ENCODE measurements at places on chromosomes 12 and 14.

DNA sequence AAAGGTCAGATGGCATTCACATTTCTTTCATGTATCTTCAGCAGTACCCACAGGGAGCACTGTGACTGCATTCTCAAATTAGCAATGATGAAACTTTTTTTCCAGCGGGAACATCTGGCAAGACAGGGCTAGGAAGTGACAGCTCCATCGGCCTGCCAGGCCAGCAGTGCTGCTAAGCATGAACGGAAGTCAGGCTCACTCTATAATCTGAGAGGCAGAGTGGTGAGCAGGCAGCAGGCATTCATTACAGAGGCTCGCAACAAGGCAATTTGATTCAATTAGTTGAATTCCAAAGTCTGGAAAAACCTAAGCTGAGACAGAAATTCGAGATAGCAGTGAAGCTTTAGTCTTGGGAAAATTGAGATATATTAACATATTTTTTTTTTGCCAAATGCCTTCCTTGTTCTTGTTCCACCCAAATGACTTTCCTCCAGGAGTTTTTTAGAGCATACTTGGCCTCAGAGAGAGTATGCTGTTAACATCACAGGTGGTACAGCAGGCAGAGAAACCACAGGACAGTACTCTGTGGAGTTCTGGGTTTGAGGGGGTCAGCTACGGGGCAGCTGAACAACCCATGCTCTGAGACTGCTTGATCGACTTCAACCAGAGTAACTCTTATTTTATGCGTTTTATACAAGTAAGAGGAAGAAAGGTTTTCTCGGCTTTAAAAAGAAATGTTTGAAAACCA, 414.9 kb downstream of the APAF1 start:
- no peak for DNase-seq

DNA sequence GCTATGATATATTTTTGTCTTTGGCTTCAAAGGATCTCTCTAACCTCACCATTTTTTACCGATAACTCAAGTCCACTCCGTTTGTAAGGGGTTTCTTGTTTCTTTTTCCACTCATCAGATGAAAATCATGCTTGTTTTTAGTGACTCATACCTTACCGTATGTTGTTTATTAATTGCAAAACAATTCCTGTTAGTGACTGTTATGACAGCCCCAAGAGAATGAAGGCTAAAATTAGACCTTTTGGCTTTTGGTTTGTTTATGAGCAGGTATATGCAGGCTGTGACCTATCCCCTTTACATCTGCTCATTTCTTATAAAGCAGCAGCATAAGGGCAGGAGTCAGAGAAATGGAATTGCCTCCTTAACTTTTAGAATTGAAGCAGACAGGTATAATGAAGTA, 319.8 kb downstream of the CEP128 start:
- DNase-seq = no peak

GRCh38 chr12:100243137-100243536, 23.7 kb downstream of the DEPDC4 start:
- no peak for DNase-seq

DNA sequence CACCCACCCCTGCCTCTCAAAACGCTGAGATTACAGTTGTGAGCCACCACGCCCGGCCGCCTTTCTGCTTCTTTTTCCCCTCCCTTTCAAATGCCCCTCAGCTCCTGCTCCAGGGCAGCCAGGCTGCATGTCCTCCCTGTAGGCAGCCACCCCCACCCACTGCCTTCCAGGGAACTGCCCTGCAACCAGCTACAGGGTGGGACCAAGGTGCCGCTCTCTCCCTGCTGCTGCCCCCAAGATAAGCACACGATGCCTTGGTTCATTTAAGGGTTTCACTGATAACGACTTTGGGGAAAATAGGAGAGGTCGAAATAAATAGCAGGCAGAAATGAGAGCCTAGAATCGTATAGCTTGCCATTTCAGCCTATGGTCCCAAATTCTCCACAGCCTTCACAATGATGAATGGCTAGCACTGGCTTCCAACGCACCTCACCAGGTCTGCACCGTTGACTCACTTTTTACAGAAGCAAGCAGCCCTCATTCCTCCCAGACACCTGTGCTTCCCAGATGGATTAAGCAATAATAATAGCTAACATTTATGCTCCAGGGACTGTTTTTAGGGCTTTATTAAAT, 40.7 kb downstream of the ATG14 start:
- no peak for DNase-seq

GRCh38 chr12:46084666-46085631, 94.6 kb upstream of the SCAF11 start:
- no peak for DNase-seq

- DNase-seq = no peak
Measured at GRCh38 chr14:105328678-105329390, 14.3 kb downstream of the PACS2 start.

- no peak for DNase-seq
Measured at GRCh38 chr12:132310181-132311040, 19.0 kb downstream of the GALNT9 start.

GRCh38 chr14:77276959-77277358, 6.0 kb upstream of the NGB start:
- no peak for DNase-seq

DNA sequence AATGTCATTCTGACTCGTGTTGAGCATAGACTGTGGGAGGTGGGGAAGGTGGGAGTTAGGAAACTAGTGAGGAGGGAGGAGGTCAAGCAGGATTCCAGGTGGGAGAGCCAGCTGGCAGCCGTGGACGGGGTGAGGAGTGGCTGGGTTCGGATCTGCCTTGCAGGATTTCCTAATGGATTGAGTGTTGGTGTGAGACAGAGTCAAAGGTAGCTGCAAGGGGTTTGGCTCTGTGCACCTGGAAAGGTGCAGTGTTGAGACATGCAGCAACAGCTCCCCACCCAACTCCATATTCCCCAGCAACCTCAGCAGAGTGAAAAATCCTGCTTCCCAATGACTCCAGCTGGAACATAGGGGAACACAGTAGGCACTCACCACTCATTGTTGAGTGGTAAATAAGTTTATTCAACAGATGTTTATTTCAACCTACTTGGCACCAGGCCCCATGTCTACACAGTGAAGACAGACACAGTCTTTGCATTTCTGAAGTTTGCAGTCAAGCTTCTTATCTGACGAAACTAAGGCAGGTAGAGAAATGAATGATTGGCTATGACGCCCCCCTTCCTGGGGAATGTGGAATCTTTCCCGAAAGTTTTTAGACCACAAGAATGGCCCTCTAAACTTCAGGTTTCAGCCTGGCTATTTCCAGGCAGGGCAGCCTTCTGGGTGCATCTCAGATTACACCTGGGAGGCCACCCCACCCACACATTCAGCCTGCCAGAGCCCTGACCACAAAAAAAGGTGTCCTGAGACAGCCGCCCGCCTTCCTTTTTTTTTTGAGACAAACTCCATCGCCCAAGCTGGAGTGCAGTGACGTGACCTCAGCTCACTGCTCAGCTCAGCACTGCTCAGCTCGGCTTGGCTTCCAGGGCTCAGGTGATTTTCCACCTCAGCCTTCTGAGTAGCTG, 37.9 kb upstream of the PLEKHG6 start:
- no peak for DNase-seq

DNA sequence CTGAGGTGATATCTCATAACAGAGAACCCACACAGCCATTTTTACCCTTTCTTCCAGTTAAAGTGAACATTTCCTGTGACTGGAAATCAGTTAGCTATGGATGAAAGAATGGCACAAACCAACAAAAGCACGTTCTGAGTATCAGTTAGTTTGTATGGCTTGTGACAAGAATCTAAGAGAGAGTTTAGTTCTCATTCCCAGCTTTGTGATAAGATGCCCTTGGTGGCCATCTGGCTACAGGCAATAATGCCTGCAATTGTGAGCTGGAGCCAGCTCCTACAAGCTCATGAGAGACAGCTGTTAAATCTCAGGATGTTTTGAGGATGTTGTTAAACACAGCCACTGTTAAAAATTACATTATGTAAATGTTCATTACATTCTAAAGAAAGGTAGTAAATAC, 122.0 kb upstream of the FRMD6 start:
- DNase-seq = no peak

DNA sequence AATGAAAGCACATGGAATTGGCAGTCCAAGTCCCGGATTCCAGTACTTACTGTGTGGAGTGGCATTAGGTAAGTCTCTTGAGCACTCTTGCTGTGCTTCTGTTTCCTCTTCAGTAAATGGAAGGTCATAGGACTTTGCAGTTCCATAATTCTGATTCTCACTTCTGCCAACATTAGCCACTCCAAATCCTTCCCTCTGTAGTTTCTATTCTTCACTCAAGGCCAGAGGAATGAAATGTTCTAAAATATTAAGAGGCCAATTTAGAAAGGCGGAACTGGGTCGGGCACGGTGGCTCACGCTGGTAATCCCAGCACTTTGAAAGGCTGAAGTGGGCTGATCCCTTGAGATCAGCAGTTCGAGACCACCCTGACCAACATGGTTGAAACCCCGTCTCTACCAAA, 19.8 kb upstream of the SLC5A8 start:
- DNase-seq = no peak

DNA sequence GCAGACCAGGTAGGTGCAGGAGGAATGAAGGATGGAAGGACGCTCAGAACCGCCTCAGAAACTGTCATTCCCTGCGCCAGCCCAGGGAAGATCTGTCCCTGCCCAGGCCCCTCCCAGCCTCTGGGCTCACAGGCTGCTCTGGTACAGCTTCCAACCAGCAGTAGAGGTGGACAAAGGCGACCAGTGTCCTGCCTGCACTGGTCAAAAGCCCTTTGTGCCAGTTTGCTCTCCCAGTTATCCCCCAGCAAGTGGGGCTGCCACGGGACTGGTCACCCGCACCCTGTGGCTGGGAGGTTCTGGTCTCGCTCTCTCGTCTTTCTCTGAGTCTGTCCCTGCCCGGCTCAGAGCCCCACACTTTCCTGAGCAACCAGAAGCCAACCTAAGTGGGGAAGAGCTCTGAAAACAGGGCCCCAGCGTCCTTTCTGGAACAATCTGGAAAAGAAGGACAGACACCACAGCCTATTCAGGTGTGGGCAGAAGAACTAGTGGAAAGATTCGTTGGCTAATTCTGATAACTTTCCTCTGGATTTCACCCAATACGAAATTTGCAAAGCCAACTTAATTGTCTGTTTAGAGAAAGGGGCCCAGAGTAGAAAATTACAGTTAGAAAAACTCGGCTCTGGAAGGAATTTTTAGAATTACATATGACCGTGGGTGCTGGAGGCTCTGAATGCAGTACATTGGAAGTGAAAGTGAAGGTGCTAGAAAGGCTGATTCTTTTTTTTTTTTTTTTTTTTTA, 21.7 kb downstream of the SNRNP35 start:
- DNase-seq = no peak

DNA sequence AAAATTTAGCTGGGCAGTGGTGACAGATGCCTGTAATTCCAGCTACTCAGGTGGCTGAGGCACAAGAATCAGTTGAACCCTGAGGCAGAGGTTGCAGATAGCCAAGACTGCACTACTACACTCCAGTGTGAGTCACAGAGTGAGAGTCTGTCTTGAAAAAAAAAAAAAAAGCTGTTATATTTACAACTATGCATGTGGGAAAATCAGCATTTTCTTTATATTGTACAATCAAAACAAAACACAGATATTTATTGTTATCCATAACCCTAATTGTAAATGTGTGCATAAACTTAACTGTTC, 12.5 kb downstream of the C1R start:
- no peak for DNase-seq

DNA sequence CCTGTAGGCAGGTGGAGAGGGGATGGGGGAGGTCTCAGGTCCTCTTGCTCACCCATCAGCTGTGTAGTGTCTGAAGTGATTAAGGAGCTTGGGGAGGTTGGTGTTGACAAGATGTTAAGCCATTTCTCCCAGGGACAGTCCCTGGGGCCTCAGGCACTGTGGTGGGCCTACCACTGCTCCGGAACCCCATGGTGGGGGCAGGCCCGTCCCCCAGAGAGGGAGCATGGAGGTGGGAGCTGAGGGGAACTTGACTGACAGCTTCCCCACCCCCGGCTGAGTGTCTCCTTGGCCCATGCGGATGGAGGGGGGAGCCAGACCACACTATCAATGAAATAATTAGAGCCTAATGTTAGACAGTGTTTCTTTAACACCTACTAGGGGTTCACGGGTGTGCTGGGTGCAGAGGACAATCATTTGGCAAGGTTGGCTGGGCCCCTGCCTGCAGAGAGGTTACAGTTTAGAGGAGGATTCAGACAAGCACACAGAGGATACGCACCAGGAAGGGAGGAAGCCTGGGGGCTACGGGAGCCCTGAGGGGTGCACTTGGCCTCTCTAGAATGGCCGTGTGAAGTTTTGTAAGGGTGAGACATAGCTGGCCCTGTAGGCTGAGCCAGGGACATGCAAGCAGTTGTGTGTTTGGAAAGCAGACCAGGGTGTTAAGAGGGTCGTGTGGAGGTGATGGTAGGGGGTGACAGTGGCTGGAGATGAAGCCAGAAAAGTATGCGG, 19.3 kb upstream of the KRT80 start:
- DNase-seq = no peak

DNA sequence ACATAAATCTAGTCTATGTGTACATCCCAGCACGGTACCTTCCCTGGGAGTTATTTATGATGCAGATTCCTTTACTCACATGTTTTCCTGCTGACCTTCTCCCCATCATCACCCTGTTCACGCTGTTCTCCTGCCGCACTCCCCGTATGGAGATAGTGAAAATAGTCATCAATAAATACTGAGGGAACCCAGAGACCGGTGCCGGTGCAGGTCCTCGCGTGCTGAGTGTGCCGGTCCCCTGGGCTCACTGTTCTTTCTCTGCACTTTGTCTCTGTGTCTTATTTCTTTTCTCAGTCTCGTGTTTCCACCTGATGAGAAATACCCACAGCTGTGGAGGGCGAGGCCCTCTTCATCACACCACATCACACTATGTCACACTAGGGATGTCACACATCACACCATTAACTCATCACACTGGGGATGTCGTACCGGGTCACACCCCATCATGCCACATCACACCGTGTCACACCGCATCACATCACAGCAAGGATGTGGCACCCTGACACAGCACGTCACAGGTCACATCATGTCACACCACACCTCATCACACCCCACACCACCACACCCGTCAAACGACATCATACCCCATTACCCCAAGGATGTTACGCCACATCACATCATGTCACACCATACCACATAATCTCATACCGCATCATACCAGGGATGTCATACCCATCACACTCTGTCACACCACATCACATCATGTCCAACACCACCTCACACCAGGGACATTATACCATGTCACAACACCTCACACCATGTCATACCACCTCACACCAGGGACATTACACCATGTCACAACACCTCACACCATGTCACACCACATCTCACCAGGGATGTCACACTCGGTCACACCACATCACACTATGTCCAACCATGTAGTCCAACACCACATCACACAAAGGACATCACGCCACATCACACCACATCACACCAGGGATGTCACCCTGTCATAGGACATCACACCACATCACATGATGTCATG, 207.0 kb downstream of the TMEM121 start:
- no peak for DNase-seq
